ENCODE measurements at places on chromosomes 12 and 14. TPM values are rescaled to one million over a fixed set of nuclear protein-coding genes. Genes with fewer than 3 reads are reported as not detected.

KRT71 gene
- total RNA-seq = not detected

C12orf50 gene
- total RNA-seq = not detected

FAM186B gene
- total RNA-seq = 0.39 TPM

NUAK1 gene
- total RNA-seq = 6.3 TPM

ESRRB gene
- 0.13 TPM for total RNA-seq

KRT2 gene
- not detected for total RNA-seq

EIF2S3B gene
- 4.0 TPM for total RNA-seq

BEST3 gene
- total RNA-seq = not detected

APOF gene
- total RNA-seq = not detected

REC8 gene
- total RNA-seq = 1.8 TPM

C12orf60 gene
- total RNA-seq = 1.9 TPM

RAB2B gene
- total RNA-seq = 28.9 TPM

TAS2R14 gene
- 9.1 TPM for total RNA-seq

NCKAP5L gene
- 21.6 TPM for total RNA-seq

NXPH4 gene
- 5.2 TPM for total RNA-seq

RCOR1 gene
- total RNA-seq = 13.9 TPM

CLEC4D gene
- total RNA-seq = not detected

TMEM30B gene
- 12.4 TPM for total RNA-seq

SMIM41 gene
- 0.39 TPM for total RNA-seq

GALC gene
- total RNA-seq = 15.0 TPM

PPM1A gene
- total RNA-seq = 34.8 TPM

SCN8A gene
- total RNA-seq = 42.1 TPM

RBM23 gene
- 179 TPM for total RNA-seq

CBX5 gene
- total RNA-seq = 72.2 TPM

CLEC14A gene
- total RNA-seq = 0.54 TPM

FAM181A gene
- total RNA-seq = not detected

RNASE3 gene
- total RNA-seq = not detected

NEDD1 gene
- total RNA-seq = 29.4 TPM

DLGAP5 gene
- total RNA-seq = 27.6 TPM

GARIN6 gene
- not detected for total RNA-seq

KRT72 gene
- not detected for total RNA-seq

PPP1R1A gene
- not detected for total RNA-seq

CCDC177 gene
- under 0.01 TPM for total RNA-seq

PMEL gene
- 0.32 TPM for total RNA-seq

RASSF9 gene
- under 0.01 TPM for total RNA-seq
